ENCODE measurements at places on chromosomes 6 and 20.

DNA sequence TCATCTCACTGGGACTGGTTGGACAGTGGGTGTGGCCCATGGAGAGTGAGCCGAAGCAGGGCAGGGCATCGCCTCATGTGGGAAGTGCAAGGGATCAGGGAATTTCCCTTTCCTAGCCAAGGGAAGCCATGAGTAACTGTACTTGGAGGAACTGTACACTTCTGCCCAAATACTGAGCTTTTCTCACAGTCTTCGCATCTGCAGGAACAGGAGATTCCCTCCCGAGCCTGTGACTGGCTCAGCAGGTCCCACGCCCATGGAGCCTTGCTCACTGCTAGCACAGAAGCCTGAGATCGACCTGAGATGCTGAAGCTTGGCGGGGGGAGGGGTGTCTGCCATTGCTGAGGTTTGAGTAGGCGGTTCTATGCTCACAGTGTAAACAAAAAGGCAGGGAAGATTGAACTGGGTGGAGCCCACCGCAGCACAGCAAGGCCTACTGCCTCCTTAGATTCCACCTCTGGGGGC, 10.4 kb upstream of the CALHM5 start:
- DNase-seq: no peak

GRCh38 chr6:87702589-87702945, 534 bp upstream of the AKIRIN2 start:
- DNase-seq: no peak

DNA sequence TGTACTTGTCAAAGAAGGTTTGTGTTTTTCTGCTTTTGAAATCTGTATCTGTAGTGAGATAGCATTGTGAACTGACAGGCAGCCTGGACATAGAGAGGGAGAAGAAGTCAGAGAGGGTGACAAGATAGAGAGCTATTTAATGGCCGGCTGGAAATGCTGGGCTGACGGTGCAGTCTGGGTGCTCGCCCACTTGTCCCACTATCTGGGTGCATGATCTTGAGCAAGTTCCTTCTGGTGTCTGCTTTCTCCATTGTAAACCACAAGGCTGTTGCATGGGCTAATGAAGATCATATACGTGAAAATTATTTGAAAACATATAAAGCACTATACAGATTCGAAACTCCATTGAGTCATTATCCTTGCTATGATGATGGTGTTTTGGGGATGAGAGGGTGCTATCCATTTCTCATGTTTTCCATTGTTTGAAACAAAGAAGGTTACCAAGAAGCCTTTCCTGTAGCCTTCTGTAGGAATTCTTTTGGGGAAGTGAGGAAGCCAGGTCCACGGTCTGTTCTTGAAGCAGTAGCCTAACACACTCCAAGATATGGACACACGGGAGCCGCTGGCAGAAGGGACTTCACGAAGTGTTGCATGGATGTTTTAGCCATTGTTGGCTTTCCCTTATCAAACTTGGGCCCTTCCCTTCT, 18.4 kb downstream of the CD83 start:
- no peak for DNase-seq

DNA sequence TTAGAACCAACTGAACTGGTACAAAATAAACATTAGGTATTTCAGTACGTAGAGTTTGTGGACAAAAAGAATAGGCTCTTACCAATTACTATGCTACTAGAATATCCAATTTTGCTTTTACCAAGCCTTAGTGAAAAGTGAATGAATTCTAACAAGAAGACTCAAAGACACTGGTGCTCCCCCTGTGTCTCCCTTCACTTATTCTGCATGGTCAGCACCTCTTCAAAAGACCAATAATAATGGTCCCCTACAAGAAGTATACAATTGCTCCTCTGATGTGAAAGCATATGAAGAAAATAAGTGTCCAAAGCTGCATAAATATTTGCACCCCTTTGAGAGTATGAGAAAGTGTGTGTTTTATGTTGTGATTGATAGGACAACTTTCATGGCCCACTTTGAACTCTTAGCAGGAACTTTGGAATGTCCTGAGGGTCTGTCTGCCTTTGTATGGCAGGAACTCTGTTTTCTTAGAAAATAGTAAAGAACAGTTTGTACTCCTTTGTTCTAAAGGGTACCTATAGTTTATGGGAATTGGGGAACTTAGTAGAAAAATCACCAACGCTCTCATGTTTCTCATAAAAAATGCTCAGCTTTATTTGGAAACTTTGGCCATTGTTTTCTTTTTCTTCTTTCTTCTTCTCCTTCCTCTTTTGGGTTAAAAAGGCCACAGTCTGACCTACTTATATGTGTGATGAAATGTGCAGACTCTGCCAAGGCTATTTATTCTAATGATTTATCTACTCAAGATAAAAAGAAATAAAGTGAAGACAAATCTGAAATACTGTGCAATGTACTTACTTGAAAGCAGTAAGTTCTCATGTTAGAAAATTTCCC, 352.4 kb downstream of the LAMA2 start:
- no peak for DNase-seq

- DNase-seq: no peak
Measured at GRCh38 chr6:42293386-42293977, 75.8 kb upstream of the MRPS10 start.

GRCh38 chr6:161436106-161436876, 162.4 kb upstream of the AGPAT4 start:
- no peak for DNase-seq

- no peak for DNase-seq
Measured at GRCh38 chr20:18853216-18853615, 39.6 kb downstream of the SCP2D1 start.

- no peak for DNase-seq
Measured at GRCh38 chr6:23650676-23651075, 475.3 kb upstream of the NRSN1 start.

GRCh38 chr20:60055740-60056139, 97.5 kb downstream of the CDH26 start:
- no peak for DNase-seq

- DNase-seq: no peak
Measured at GRCh38 chr6:165799391-165800153, 136.5 kb upstream of the PDE10A start.

DNA sequence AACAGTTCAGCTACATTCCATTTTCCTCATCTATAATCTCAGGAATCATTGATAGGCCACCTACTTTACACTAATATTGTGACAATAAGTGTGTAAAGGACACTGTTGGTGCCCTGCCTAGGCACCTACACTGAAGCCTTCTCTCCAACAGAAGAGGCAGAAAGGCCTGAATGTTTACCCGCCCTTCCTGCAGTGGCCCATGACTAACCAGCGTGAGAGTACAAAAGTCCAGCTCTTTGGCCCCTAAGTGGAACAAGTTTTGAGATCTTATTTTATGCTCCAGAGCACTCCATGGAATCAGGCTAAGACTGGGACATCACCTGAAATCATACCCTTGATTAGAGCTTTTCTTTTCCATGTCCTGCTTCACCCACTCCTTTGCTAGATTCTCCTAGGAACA, 359.7 kb downstream of the ARHGAP18 start:
- no peak for DNase-seq

- DNase-seq: peak; percentile 71
Measured at GRCh38 chr6:157667211-157668008, 155.6 kb upstream of the SNX9 start.

DNA sequence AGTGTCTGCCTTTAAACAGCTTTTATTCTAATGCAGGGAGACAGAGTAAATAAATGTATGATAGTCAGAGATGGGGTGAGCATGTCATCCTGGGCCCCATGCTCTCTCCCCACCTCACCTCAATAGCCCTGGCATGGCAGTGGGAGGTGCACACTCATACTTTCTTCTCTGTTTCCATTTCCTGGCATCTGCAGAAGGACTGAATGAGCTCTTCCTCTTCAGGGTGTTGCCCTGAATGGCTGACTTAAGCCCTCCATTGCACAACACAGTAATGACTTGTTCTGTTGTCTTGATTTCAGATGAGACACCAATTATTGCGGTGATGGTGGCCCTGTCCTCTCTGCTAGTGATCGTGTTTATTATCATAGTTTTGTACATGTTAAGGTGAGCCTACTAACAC, 57.0 kb upstream of the GNRH2 start:
- DNase-seq: no peak

DNA sequence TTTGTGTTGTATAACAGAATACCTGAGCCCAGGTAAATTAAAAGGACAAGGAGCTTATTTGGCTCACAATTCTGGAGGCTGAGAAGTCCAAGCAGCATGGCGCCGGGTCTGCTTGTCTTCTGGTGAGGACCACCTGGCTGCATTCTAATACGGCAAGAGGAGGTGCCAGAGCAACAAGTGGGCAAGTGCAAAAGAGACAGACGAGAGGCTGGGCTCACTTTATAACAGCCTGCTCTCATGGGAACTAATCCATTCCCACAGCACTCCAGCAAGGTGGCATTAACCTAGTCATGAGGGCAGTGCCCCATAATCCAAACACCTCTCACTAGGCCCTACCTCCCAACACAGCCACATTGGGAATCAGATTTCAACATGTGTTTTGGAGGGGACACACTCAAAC, 12.9 kb downstream of the PACSIN1 start:
- no peak for DNase-seq

All from left renal pelvis (tissue), 4 donors.